ENCODE measurements at places on chromosomes 6 and 20. TPM values are rescaled to one million over a fixed set of nuclear protein-coding genes. Genes with fewer than 3 reads are reported as not detected.

The MLN gene
- not detected for total RNA-seq

The SLC13A3 gene
- 0.88 TPM for total RNA-seq

The RIPOR2 gene
- 2.4 TPM for total RNA-seq

GRCh38 chr6:13431861-13432465 lies 55.4 kb downstream of the GFOD1 start:
- no peak for DNase-seq

DNA sequence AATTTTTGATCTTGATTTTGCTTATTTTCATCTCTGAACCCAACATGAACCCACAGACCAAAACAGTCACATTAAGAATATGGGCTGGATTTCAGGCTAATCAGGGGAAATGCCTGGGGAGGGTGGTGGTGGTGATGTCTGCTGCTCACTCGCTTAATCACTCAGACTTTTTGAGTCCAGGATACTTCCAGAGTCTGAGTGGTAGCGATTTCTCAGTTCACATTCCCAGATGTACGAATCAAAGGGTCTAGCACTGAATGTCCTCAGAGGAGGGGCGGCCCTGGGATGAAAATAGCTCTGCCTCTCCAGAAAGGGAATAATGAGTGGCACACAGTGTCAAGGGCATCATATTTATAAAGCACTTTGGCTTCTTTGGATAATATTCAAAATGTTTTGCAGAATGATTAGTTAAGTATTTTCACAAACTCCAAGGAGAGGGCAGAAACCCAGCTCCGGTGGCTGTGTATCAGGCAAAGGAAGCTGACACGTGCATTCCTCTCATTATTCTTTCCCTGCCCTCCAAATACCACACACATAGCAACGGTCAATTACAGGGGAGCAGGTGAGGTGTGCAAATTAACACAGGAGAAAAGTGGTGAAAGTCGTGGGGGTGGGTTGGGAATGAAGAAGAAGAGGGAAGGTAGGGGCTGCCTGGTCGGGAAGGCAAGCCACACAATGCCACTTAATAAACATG lies 345.2 kb upstream of the RSPO3 start:
- DNase-seq, result no peak

GRCh38 chr6:118187568-118188164 lies 280.6 kb downstream of the SLC35F1 start:
- no peak for DNase-seq

GRCh38 chr20:62700261-62700930 lies 8.2 kb upstream of the NTSR1 start:
- no peak for DNase-seq

- DNase-seq, result no peak
Observed at GRCh38 chr20:51122931-51123658, 100.2 kb upstream of the KCNG1 start.

- DNase-seq, result no peak
Observed at GRCh38 chr6:76326871-76327270, 254.4 kb upstream of the IMPG1 start.

DNA sequence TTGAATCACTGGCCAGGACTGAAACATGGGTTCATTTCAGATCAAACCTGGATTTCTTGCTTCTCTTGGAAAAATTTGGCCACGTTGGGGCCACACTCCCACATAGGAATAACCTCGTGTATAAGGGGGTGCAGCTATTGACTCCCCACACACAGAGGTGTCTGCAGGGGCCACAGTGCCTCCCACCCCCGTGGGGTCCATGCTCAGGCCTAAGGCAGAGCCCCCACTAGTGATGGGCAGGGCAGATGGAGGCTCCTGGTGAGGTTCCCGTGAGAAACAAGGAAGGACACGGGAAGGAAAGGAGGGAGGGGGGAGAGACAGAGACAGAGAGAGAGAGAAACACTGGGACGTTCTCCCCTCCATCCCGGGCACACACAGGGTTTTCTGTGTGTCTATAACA lies 230.5 kb downstream of the ERMARD start:
- DNase-seq, result no peak

- no peak for DNase-seq
Observed at GRCh38 chr6:44631968-44632367, 244.5 kb downstream of the CDC5L start.
